ENCODE measurements at places on chromosomes 1 and 21. TPM values are rescaled to one million over a fixed set of nuclear protein-coding genes. Genes with fewer than 3 reads are reported as not detected.

RAB13 gene
- not detected for total RNA-seq

UBL4B gene
- not detected for total RNA-seq

LCE3E gene
- not detected for total RNA-seq

F5 gene
- 1.7 TPM for total RNA-seq

PLA2G5 gene
- total RNA-seq: not detected

KRTAP19-3 gene
- total RNA-seq: not detected

HSPB7 gene
- total RNA-seq: not detected
